ENCODE measurements at places on chromosomes 3 and 15.

DNA sequence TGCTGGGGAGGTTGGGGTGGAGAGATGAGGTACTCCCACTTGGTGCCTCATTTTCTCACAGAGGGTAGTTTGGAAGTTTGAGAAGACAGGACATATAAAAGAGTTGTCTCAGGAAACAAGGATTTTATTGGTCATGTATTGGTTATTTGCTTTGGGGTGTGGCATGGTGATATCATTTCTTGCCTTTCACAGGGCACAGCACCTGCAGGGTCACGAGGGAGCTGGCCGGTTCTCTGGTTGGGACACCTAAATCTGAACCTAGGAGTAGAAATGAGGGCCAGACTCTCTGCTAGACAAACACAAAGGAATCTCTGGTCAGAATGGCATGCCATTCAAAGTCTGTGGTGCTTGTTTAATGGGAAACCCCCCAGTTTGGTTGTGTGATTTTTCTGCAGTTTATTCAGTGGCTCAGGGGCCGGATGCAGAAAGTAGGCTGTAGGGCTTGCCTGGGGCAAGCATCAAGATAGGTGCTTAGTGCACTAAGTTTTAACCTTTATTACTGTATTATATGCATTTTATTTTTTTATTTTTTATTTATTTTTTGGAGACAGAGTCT lies 237.7 kb upstream of the EIF1B start:
- no peak for DNase-seq

DNA sequence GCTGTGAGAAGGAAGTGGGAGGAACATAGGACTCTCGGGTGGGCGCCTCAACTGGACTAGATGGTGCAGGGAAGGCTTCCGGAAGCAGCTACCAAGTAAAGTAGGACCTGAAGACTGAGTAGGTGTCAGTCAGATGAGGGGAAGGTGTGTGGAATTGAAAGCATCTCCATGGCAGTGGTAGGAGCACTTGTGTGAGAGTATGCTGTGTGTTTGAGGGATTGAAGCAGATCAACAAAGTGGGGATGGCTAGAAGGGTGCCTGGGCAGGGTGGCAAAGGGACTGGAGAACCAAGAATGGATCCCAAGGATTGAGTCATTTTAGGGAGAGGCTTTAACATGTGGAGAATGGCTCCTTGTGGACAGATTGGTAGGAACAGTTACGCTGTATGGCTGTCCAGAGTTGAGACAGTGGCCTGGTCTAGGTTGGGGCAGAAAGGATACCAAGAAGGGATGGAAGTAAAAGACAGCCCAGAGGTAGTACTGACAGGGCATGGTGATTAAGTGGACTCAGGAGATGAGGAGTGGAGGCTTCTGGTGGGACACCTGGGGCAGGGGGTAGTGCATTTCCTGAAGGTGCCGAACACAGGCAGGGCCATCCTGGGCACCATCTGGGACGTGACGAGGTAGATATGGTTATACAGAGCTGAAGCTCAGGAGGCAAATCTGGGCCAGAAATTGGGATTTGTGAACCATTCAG lies 1.5 kb downstream of the UQCC5 start:
- DNase-seq = no peak

DNA sequence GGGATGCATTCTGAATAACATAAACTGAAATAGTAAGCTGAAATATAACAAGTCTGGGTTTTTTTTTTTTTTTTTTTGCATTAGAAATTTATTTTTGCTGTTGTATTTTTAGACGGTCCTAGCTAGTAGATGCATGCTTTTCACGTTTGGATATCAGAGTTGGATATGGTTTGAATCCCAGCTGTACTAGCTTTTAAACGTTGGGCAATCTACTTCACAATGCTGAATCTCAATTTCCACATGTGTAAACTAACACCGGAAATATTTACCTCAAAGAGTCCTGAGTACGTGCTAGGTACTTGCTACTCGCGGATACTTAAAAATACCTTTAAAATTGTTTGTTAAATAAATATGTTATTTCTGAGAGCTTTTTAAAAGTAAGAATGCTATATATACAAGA lies 139.8 kb downstream of the BBX start:
- DNase-seq = no peak

- DNase-seq = no peak
Measured at GRCh38 chr15:73573037-73573436, 60.2 kb downstream of the NPTN start.

DNA sequence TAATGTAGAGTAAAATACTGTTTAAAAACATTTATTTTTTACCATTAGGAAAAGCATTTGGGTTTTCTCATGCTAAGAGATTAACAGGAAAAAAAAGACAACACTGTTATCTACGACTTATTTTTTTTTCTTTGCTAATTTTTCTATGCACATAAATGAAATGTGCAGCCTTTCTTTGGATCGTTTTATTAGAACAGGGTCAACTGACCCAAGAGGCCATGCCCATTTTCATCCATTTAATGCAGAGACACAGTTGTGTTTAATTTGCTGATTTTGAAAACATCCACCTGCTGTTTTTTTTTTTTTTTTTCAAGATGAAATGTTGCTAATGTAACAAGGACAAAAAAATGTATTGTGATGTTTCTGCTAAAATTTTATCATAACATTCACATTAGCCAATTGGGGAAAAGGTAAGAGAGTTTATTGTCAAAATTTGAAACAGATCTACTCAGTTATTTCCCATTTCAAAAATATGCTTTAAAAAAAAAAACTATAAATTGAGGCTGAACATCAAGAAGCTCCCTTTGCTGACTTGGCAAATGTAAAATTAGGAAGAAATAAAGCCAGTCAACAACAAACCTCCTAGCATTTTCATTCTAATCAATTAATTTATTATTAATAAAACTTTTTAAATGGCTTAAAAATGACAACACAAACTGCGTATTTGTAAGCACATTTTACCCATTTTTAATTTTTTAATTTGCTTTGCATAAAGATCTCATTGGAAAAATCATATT lies 485.2 kb downstream of the ROBO2 start:
- DNase-seq = no peak

DNA sequence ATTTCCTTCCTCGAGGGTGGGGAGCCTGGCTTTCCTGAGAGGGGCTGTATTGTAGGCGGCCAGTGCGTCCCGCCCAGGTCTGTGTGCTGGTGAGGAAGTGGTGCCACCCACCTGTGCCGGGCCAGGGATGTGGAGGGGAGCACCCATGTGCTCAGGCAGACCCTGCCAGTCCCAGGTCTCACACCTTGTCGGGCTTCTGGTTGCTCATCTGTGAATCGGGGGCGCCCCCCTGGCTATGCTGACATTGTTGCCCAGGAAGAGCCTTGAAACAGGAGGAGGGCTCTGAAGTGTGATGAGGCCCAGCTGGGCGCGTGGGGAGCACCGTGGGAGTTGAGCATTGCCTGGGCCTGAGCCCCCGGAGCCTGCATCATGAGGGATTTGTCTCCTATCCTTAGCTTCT lies 4.8 kb downstream of the FBLN2 start:
- no peak for DNase-seq

- no peak for DNase-seq
Measured at GRCh38 chr15:37031198-37031597, 69.2 kb downstream of the MEIS2 start.

DNA sequence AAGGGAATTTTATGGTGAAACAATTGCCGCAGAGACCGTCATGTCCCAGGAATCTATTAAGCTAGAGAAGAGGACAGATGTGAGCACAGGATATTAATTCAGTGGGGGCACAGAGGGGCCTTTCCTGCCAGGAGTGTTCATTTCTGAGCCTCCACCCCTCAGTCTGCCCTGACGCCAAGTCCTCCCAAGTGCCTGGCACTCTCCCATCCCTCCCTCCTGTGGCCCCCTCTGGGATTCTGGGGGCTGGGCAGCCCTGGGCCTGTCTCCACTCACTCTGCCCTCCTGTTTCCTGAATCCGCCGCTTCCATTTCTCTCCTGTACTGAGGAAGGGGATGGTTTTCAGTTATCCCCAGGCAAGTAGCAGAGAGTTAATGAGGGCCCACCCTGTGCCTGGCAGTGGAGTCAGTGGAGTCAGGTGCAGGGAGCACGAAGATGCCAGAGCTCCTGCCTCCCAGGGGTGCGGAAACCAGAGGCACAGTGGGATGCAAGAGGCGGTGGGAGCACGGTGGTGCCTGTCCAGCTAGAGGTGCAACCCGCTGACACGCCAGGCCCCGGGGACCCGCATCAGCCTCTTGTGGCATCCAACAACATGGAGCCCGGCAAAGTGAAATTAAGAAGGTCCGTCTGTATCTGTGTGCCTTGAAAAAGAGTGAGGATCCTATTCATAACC lies 212.5 kb downstream of the XXYLT1 start:
- no peak for DNase-seq

DNA sequence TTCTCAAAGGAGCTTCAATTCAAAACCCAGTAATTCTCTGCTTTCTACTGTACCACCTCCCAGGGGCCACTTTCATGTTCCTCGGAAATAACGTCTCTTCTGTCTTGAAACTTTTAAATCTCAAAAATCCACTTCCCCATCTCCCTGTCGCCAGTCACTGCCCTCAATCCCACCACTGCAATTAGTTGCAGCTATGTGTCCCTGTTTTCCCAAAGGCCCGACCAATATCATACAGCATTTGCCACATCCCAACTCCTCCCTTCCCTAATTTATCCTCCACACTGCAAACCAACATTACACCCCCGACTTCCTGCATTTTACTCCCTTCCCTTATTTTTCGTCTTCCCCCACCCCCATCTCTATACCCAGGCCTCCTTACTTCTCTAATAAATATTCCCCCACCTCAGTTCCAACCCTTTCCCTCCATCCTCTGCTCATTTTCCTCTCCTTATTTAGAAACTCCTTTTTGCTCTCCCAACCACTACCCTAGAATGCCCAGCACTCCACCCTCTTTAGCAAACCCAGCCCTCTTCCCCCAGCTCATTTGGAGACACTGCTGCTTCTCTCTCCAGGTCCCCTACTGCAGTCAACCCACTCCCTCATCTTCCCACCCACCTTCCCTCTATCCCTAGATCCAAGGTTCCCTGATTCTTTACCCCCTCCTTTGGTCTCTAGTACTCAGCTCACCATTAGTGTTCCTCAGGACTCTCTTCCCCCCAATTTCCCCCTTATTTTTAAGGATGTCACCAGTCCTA lies 1.1 kb downstream of the NPTN start:
- DNase-seq = peak; percentile 45

DNA sequence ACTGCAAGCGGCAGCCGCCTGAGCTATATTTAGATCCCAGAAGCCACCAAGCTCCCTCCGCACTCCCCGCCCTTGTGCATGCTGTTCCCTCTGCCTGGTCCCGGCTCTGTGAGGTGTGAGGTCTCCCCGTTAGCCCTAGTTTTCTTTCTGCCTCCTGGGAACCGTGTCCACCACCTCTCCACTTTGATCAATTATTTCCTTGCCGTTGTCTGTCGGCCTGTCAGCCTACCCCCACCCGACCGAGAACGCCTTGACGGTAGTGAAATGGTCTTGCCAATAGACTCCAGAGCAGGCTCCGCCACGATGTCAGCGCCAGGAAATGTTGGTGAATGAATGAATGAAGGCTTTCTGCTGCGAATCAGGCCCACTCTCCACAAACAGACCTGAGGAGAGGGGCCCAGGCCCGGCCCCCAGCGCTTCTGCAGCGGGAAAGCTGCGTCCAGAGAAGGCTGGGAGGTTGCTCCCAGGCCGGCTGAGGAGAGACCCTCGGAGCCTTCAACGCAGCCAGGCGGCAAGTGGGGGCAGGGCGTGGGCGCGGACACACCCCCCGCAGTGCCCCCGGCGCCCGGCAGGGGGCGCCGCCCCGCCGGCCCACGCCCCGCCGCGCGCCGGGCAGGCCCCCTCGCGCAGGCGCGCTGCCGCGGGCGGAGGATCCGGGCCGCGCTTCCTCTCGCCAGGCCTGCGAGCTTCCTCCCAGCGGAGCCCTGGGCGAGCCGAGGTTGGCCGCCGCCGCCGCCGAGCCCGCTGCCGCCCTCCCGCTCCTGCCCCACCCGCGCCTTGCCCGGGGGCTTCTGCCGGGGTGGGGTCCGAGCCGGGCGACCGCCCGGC lies at the start of gene CSK:
Gene CSK, plus strand, starts transcription at position 650 of the 828 bp plus-strand sequence. CDS start 16,218 bp downstream, outside the sequence.
- DNase-seq = peak; percentile 80

GRCh38 chr3:143314251-143315093 lies 194.9 kb downstream of the CHST2 start:
- DNase-seq = no peak

DNA sequence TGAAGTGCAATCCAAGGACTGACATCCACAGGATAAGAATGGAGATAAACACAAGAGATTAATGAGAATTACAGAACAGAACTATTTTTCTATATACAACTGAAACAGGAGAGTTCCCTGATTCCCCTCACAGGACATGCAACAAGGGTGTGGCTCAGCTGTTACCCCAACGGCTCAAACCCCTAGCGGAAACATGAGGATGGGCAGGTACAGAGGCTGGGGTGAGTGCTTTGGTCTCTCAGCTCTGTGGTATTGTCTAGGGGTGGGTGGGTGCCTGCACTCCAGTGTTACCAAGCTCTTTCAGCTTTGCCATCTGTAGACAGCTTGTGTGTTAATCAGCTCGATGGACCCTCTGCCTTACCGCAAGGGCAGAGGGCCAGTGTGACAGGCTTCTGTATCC lies 17.8 kb upstream of the LRIG1 start:
- DNase-seq = no peak

DNA sequence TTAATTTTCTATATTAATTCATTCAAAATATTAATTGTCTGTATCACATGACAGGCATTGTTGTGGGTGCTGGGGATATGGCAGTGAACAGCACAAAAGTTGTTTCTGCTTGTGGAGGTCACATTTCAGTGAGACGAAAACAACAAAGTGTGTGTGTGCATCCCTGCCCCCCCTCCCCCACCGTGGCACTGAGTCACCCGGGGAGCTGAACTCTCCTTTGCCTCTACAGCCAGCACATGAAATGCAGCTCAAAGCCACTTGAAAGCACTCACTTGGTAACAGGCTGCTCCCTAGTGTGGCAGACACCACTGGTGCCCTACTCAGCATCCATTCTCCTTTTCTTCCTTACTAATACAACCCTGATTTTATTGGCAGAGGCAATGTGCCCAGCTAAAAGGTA lies 16.9 kb upstream of the SCAMP5 start:
- DNase-seq = no peak

DNA sequence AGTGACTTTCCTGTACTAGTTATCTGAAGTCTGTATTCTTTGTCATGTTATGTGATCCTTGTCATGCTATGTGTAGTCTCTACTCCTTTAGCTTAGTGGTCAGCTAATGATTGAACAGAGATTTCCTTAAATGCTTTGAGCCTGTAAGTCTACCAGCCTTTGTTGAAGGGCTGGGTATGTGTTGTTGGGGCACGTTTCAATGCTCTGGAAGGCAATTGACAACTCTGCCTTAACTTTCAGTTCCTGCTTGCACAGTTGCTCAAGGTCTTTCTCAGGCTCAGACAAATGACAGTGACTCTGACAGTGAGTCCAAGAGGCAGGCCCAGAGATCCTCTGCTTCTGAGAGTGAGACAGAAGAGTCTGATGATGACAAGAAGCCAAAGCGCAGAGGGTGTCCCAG lies 89.3 kb downstream of the CHD2 start:
- DNase-seq = no peak

GRCh38 chr3:45253316-45253715 lies 27.2 kb upstream of the TMEM158 start:
- DNase-seq = no peak

GRCh38 chr3:136920904-136921611 lies 36.7 kb upstream of the IL20RB start:
- no peak for DNase-seq

- DNase-seq = no peak
Measured at GRCh38 chr15:70479785-70480184, 283.6 kb downstream of the UACA start.

GRCh38 chr15:40808861-40809450 lies 1.7 kb upstream of the DNAJC17 start:
- no peak for DNase-seq

- no peak for DNase-seq
Measured at GRCh38 chr15:69000091-69000490, 14.4 kb upstream of the NOX5 start.

GRCh38 chr15:77907824-77908751 lies 169.4 kb downstream of the TBC1D2B start:
- DNase-seq = no peak

GRCh38 chr15:28984421-28985315 lies 98.9 kb downstream of the APBA2 start:
- no peak for DNase-seq

Measured in uterus (tissue), 4 donors.